ENCODE measurements at places on chromosomes 12 and 14.

DNA sequence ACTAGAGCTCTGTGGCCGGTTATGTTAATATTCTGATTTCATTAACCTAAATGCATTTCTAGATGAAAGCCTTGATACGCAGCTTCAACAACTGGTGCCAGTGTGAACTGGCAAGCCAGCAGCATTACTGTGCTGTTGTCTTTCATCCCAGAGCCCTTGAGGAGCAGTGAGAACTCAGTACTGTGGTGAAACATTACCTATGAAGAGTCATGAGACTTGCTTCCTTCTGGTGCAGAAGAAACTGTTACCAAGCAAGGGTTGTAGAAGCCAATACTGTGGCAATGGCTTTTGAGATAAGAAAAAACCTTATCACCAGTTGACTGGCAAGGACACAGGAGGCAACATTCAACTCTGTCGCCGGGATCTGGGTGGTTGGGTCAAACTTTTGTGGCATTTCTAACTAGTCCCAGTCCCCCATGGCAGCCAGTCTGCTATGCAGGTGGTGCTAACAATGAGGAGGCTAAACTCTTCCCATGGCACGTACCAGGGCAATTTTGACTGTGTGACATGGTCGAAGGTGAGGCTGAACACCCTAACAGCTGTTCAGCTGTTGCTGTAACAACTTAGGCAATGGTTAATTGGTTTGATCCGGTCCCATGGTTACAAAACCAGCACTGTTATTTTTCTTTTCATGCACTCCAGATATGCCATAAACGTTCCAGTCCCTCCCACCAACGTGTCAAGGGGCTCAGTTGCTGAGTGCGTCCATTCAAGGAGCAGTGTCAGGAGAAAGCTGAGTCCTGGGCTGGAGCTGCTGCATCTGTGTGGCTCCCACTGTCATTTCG lies 12.6 kb upstream of the LGALS3 start:
- no peak for DNase-seq

GRCh38 chr12:125186471-125187147 lies 121.4 kb downstream of the AACS start:
- no peak for DNase-seq

DNA sequence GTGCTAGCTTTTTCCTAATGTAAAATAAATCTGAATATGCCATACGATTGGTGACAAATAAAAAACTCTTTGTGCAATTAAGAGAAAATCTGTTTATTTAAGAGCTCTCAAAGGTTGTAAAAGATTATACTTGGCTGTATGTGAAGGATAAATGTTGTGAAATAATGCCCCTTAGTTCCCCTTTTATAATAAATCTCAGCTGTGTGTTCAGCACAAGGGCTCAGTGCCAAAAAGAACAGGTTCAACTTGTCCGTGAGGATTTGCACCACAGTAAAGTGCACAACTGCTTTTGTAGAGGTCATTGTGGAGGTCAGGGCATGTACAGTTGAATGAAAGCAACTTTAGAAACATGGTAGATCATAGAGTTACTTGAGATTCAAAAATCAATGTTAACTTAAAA lies 118.6 kb downstream of the TRMT5 start:
- no peak for DNase-seq

GRCh38 chr12:2171672-2172426 lies 119.1 kb downstream of the CACNA1C start:
- no peak for DNase-seq

GRCh38 chr12:94679554-94680195 lies 29.3 kb upstream of the TMCC3 start:
- no peak for DNase-seq

DNA sequence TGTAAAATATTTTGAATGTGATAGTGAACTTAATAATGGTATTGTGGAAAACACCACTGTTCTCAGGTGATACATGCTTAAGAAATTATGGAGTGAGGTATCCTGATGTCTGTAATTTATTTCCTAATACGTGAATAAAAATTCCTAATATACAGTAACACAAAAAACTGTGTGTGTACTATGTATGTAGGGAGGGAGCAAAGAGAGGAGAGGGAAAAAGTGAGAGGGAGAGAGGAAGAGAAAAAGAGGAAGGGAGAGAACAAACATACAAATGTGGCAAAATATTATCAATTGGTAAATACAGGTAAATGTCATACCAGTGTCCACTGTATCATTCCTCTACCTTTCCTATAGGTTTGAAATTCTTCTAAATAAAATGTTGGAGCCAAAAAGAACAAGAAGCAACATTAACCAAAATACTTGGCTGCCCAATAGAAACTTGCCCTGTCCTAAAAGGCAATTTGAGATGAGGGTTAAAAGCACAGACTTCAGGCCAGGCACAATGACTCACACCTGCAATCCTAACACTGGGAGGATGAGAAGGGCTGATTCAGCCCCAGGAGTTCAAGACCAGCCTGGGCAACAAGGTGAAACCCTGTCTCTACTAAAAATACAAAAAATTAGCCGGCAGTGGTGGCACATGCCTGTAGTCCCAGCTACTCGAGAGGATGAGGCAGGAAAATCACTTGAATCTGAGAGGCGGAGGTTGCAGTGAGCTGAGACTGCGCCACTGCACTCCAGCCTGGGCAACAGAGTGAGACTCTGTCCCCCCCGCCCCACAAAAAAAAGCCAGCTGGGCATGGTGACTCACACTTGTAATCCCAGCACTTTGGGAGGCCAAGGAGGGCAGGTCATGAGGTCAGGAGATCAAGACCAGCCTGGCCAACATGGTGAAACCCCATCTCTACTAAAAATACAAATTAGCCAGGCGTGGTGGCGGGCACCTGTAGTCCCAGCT lies 14.5 kb downstream of the R3HDM2 start:
- DNase-seq: no peak

DNA sequence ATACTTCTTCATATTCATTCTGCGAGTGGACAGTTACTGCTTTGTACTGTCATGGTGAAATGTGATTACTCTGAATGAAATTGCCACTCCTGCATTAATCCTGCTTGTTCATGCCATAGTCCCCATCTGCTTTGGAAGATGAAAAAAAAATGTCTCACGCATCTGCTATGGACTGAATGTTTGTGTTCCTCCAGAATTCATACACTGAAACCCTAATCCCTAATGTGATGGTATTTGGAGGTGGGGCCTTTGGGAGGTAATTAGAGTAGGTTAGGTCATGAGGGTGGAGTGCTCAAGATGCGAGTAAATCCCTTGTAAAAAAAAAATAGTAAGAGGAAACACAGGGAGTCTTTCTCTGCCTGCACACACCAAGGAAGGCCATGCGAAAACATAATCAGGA lies 427.2 kb downstream of the TMTC2 start:
- DNase-seq: no peak

DNA sequence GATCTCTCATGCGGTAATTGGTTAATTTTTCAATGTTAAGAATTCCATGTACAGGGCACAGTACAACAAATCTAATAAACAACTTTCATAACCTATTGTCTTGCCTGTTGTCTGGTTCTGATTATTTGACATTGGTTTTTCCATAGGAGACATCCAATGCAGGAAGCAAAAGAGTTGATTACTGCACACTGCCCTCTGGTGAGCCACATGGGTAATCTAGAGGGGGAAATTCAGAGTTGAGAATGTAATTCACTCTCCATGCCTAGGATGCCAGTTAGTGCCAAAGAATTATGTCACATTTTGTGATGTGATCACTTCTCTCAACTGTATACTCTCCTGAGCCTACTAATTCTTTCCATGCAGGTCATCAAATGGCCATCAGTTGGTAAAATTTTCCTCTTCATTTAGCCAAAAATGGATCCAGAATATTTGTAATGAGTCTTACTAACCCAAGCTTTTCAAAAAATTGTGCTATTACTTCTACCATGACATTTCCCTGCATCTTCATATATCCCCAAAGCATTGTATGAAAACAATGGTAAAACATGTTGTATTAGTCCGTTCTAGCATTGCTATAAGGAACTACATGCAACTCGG lies 17.7 kb upstream of the CCDC91 start:
- DNase-seq: peak; percentile 27

- no peak for DNase-seq
Measured at GRCh38 chr14:90499908-90500664, 103.3 kb downstream of the CALM1 start.

- DNase-seq: no peak
Measured at GRCh38 chr12:21647179-21647578, 10.5 kb downstream of the LDHB start.

- no peak for DNase-seq
Measured at GRCh38 chr12:3795066-3795465, 42.2 kb upstream of the CRACR2A start.

DNA sequence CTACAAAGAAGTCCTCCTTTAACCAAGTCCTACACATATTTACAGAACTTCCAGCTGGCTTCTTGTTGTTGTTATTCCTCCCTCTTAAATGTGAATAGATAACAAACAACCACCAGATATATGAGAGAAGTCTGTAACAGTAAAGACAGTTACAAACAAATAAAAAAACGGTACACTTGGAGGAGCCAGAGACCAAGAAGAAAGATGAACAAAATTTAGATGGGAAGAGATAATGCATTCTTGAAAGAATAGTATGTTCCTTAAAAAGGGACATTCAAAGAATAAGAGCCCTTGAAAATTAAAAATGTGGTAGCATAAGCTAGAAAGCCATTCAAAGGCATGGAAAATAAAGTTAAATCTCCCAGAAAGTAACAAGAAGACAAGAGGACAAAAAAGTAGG lies 25.9 kb downstream of the SLCO1A2 start:
- no peak for DNase-seq

DNA sequence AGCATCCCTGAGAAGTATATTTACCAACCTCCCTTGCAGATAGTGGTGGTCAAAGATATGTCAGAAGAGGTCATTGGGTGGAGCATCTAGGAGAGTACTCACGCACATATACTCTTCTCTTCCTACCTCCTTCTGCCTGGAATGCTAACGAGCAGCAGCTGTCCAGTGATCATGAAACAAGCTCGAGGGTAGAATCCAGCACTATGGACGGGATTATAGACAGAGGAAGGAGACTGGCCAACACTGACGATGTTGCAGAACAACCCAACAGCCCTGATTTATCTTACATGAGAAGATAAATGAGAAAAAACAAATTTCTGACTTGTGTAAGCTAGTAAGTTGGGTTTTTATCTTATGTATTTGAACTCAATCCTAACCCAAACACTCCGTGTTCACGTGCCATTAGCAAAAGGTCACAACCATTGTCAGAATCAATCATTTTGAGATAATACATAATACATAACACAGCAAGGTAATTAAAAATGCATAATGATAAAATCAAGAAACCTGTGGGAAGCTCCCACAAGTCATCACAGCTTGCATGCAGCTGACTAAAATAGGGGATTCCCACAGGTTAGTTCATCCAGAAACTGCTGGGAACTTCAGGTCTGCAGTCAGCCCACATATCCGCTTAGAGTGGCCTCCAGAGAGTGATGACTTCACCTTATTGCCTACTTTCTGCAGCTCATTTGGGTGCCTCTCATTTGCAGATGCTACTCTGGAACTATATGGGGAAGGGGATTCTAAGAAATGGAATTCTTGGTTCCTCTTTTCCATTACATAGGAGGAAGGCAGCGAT lies 36.3 kb upstream of the STK38L start:
- DNase-seq: no peak

DNA sequence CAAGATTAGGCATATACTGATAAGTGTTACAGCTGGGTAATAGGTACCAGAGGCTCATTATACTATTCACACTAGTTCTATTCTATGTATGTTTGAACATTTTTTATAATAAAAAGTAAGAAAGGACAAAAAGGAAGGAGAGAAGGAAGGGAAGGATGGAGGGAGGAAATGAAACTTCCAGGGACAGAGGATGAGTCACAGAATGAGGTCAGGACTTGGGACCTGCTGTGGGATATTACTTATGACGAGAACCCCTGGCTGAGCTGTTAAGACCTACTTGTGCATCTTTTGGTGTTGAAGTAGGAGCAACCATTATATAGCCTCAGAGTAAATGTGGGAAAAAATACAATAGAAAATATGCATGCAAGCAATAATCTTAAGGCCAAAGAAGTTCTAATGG lies 16.7 kb upstream of the TMEM260 start:
- no peak for DNase-seq

DNA sequence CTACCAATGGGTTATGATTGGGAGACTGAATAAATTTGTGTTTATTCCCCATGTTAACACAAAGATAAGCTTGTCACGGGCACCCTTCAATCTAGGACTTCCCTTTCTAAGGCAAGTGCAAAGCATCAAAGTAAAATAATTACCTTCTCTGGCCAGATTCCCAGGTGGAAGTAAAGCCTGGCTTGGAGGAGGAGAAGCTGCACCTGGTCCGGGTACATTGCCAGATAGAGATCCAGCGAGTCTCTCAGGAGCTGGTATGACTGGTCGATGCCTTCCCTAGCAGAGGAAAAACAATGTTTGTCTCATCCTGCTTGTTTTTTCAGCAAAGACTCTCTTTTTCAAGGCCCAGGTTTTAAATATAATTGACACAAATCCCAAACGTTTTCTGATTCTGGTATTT lies 24.9 kb downstream of the FBXO21 start:
- no peak for DNase-seq

DNA sequence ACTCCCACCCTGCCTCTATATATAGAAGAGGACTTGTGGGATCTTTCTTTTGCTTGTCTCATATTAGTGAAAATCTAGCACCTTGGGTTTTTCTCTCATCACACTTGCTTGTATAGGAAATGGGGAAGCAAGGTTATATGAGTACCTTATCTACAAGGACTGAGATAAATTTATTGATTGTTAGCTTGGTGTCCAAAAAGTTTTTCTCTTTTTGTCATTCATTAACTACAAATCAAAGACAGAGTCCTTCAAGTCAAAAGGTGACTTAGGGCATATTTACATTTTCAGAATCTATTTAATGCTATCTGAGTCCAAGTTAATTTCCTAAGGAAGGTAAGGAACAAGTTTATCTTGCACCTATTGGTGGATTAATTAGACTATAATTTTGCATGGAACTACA lies 92.7 kb downstream of the SNAPC1 start:
- DNase-seq: no peak

GRCh38 chr14:73402579-73402978 lies 55.8 kb downstream of the NUMB start:
- no peak for DNase-seq

- DNase-seq: no peak
Measured at GRCh38 chr12:28536088-28536487, 345.8 kb downstream of the CCDC91 start.

DNA sequence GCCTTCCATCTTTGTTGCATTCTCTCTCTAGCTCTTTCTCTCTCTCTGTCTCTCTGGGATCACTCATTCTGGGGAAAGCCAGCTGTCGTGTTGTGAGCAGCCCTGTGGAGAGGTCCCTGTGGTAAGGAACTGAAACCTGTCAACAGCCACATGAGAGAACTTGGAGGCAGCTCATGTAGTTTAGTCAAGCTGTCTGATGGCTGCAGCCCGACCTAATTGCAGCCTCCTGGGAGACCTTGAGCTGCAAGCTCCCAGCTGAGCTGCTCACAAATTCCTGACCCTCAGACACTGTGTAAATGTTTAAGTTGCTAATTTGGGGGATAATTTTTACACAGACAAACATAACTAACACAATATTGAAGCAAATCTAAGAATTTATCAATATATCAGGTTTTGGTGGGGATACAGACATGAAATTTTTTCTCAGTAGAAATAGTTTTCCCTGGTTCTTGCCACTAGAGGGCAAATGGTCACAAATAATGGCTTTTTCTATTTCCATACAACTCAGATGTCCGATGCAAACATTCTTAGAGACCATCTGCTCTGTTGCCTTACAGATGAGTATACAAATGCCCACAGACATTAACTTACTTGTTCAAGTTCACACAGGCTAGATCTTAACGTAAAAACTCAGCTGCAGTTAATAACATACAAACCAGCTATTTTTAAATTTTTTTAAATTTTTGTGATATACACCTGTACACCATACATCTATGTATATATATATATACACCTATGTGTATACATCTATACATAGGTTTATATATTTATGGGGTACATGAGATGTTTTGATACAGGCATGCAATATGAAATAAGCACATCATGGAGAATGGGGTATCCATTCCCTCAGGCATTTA lies 15.5 kb upstream of the KRR1 start:
- peak; percentile 76 for DNase-seq
